ENCODE measurements at places on chromosomes 1 and 21.

GRCh38 chr1:238223076-238223640 is 332.4 kb upstream of the ZP4 start:
- DNase-seq, result no peak

DNA sequence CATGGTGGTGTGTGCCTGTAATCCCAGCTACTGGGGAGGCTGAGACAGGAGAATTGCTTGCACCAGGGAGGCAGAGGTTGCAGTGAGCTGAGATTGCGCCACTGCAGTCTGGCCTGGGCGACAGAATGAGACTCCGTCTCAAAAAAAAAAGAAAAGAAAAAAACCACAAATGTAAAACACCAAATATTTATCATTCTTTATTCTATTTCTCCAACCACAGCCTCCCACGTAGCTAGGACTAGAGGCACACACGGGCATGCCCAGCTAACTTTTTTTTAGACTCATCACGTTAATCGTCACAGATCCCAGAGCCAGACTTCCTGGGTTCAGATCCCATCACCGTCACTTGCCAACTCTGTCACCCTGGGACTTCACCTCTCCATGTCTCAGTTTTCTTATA is 13.5 kb downstream of the DNAJC16 start:
- DNase-seq, result no peak

- no peak for DNase-seq
Observed at GRCh38 chr1:161905269-161905884, 118.3 kb downstream of the OLFML2B start.

- no peak for DNase-seq
Observed at GRCh38 chr1:10237157-10237539, 26.8 kb downstream of the KIF1B start.

DNA sequence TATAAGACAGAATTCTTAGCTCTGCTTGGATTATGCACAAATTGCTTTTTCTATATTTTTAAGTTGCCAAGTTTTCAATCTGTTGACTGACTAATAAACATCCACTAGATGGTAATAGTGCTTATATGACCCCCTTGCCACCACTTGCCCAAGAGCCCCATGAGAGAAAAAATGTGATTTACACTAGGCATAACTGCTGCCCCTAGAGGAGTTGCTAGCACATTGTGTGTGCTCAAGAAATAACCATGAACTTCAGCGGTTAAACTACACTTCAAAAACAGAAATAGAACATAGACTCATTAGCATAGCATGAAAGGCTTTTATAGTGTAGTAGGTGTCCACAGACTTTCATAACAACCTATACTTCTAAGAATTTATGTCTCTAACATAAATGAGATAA is 61.4 kb downstream of the BRINP3 start:
- no peak for DNase-seq

- no peak for DNase-seq
Observed at GRCh38 chr1:236913371-236914037, 90.7 kb downstream of the MT1HL1 start.

DNA sequence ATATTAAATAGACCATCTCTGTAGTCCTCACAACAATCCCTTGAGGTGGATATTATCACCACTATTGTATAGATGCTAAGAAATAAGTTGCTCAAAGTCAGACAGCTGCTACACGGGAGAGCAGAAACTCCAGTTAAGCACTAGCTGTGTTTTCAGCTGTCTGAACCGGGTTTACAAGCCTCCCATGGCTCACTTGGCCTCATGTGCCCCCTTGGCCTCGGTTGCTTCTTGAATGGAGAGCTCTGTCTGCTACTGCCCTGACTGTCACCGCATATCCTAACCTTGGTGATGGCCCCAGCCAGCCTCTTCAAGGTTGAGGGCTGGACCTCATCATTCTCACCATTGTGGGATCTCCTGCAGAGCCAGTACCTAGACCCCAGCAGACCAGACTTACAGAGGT is 123.4 kb downstream of the AK5 start:
- no peak for DNase-seq

DNA sequence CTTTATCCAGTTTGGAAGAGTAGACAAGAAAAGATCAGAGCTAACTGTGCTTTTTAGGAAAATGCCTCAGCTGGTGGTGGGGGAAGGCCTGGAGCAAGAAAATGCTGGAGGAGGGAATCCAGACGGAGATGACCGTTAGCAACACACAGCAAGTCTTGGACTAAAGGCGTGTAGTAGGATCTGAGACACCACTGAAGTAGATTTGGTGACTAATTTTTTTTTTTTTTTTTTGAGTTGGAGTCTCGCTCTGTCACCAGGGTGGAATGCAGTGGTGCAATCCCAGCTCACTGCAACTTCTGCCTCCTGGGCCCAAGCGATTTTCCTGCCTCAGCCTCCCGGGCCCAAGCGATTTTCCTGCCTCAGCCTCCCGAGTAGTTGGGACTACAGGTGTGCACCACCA is 41.2 kb downstream of the LPAR3 start:
- peak; percentile 80 for DNase-seq

DNA sequence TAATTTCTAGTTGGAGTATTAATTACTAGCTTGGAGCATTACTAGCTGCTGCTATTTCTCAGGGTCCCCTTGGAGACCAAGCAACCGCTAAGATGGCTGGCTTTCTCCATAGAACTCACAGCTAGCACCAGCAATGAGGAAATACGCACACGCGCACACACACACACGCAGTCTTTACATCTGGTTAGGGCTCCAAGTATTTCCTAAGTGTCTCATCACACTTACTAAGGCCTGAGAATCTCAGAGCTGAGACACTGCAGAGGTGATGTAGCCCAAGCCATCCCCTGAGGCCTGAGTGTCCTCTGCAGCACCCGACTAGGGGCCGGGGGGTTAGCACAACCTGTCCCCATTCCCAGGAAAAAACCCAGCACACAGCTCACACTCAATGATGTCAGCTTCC is 42.5 kb downstream of the ITPKB start:
- no peak for DNase-seq

DNA sequence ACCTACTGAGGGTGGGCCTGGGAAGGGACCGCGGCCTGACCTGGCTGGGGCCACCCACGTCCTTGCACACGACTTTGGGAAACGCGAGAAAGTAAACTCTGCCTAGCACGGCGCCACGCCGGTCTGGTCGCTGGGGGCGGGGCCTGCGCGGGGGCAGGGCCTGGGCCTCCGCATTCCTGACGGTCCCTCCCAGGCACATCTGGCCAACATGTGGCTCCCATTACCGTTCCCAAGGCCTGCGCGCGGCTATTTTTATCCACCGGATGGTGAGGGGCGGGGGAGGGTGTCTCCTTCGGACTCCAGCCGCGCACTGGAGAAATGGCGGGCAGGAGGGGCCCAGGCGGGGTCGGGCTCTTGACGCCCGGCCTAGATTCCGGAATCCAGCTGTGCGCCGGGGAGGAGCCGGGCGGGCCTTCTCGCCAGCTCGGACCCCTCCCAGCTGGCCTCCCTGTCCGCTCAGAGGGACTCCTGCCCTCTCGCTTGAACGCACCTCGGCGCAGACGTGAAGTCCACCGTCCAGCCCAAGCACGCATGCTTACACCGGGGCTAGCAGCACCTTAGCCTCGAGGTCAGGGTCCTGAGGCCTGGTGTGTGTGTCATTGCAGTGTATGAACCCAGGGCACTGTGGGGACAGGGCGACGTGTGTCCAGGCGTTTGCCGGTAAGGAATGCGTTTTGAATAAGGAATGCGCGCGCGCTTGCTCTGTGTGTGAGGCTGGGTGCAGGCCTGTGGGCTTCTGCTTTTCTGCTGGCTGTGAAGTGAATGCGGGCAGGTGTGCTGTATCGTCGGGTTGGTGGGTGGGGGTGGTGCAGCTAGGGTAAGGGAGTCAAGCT is 2.1 kb downstream of the EVA1B start:
- DNase-seq, result peak; percentile 79

- no peak for DNase-seq
Observed at GRCh38 chr1:16168622-16169360, 12.9 kb upstream of the EPHA2 start.

DNA sequence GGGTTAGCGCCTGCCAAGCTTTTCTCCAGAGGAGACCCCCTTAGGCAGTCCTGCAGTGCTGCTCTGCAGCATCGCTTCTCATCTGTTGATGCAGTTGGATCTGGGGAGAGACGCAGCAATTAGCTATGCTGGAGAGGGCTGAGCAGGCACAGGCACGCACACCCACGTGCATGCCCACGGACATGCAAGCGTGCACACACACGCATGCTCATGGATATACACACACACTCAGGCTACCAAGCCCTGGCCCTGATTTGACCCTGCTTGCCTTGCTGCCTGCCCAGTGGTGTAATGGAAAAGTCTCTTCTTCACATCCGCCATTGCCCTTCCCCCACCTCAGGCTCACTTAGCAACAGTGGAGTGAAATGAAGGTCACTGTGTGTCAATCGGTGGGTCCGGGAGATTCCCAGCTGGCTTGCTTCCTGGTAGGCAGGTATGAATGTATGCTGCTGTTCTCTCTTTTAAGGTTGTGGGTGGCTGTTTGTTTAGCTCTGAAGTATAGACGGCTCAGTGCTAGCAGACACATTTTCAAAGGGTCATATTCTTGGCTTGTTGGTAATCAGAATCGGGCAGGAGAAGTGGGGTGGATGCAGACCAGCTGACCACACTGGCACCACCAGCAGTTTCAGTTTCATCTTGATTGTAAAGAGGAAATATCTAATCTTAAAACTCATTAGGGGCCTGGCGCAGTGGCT is 9.5 kb downstream of the ATP1B1 start:
- no peak for DNase-seq
